Activated naive CD8-positive, alpha-beta T cell treated with anti-CD3 and anti-CD28 coated beads, Interleukin-2, amount 10 ng/mL, durations not matched to agents 7 days and 5 days (primary cell): ENCODE measurements at places on chromosomes 2 and 18.

DNA sequence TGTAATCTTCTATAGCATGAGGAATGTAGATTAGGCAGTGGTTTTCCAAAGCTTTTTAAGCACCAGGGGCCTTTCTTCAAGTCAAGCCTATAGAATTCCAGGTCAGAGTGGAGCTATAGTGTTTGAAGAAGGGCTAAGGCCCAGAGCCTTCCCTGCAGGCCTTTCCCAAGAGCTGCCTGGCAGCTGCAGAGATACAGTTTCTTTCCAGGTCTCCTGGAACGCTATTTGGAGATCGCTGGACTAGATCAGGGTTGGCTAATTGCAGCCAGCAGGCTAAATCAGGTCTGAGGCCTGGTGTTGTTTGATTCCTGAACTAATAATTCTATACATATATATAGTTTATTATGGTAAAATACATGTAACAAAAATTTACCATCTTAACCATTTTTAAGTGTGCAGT, 319.0 kb upstream of the SPRED2 start:
- no peak for DNase-seq

- peak; percentile 94 for DNase-seq
Measured at GRCh38 chr2:95076705-95077529, 44.7 kb downstream of the MRPS5 start.

GRCh38 chr2:188523919-188524318, 232.2 kb downstream of the GULP1 start:
- DNase-seq, result no peak

GRCh38 chr2:53697686-53698085, 69.9 kb upstream of the CHAC2 start:
- DNase-seq, result no peak

- DNase-seq, result no peak
Measured at GRCh38 chr18:50441016-50441415, 66.2 kb downstream of the SKA1 start.

DNA sequence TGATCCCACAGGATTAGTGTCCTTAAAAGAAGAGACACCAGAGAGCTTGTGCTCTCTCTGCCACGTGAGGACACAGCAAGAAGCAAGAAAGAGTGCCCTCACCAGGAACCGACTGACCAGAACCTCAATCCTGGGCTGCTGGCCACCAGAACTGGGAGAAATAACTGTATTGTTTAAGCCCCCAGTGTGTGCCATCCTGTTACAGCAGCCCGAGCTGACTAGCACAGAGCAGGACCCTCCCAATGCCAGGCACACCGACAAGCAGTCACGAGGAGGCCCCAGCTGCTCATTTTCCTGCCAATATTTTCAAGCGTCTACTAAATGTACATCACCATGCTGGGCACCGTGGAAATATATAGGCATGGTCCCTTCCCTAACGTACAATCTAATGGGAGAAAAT, 17.1 kb downstream of the FAM178B start:
- DNase-seq, result no peak

GRCh38 chr18:41938445-41938844, 16.6 kb upstream of the PIK3C3 start:
- DNase-seq, result no peak

- no peak for DNase-seq
Measured at GRCh38 chr18:79932907-79933306, 18.5 kb downstream of the SLC66A2 start.
